ENCODE measurements at places on chromosomes 3 and 15.
A peak's percentile ranks its signal among the peaks of the same experiment; 100 is the strongest.

- no peak for DNase-seq
Observed at GRCh38 chr3:12771236-12771635, 12.2 kb upstream of the TMEM40 start.

DNA sequence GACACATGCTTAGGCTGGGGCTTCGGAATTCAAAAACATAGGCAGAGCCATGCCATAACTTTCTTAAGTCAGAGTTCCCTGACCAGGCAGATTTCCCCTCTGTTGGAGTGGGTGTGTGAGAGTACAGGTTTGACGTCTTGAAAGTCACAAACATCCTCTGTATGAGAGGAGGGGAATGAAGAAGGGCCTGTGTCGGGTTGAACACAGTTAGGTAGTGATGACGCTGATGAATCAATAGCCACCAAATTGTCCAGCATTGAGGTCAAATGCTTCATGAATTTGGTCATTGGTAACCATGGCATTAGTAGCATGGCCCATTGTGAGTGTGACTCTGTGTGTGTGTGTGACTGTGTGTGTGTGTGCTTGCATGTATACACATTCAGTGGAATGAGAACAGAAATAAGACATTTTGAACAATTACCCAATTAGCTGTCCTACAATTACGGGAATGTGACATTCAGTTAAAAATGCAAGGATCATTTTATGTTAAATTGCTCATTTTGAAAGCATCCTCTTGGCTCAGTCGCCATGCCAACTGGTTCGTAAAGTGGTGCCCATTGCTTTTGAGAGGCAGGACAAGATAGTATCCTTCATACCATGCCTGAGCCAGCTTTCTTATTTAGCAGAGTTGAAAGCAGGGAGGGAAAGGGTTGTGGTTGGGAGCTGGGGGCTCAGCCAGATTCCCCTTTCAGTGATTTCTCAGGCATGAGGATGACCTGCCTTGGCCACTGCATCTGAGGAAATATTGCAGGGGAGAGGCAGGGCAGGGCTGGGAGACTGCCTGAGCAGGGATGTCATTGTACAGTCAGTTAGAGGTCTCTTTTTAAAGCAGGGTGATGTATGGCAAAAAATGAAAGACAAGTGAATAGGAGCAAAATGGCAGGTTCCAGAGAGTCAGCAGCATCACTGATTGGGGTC lies 35.4 kb downstream of the RBP2 start:
- no peak for DNase-seq

- DNase-seq, result peak; percentile 33
Observed at GRCh38 chr3:126753191-126754160, 49.4 kb downstream of the CHCHD6 start.

- peak; percentile 46 for DNase-seq
Observed at GRCh38 chr3:55893045-55893664, 406.0 kb upstream of the WNT5A start.

DNA sequence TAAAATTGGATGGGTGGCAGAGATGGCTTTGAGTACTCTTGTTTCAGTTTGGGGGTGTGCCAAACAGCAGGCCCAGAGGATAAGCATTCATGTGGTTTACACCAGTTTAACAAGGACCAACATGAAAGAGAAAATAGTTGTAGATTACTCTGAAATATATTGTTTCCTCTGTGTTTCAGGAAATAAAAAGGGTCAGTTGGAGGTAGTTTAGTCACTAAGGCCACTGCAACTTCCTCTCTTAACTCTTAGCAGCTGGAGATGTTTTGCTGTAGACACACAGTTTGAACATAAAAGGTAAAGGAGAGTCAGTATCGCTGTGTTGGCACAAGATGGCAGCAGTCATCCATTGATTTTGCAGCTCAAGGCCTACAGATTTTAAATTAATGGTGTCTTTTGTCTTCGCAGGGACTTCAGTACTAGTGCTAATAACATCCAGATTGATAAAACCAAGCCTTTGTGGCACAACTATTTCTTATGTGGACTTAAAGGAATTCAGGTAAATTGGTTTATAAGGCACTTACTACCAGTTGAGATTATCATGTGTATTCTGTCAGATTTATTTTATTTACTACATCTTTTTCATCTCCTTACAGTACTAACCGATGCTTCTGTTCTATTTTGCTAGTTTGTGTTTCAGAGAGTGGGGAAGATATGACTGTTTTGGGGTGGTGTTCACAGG lies 65.5 kb downstream of the GALK2 start:
- DNase-seq, result peak; percentile 91

- DNase-seq, result no peak
Observed at GRCh38 chr3:115380883-115381572, 233.9 kb upstream of the ZBTB20 start.

- DNase-seq, result peak; percentile 58
Observed at GRCh38 chr15:89647191-89647851, 7.9 kb downstream of the KIF7 start.

GRCh38 chr15:98040146-98040545 lies 79.6 kb downstream of the ARRDC4 start:
- DNase-seq, result no peak

GRCh38 chr3:192188218-192188835 lies 539.0 kb downstream of the FGF12 start:
- DNase-seq, result peak; percentile 57

DNA sequence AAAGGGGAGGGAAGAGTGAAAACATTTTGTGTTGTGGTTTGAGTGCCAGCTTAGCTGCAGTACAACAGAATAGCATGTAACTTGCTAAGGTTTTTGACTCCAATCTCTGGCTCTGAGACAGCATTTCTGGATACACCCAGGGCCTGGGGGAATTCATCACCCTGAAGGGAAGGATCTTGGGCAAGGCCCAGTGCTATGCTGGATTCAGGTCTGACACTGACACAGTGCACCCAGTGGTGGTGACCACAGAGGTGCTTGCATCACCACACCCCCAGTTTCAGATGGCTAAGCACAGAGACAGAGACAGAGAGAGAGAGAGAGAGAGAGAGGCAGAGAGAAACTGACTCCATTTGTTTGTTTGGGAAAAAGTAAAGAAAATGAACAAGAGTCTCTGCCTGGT lies 74.1 kb upstream of the KBTBD8 start:
- no peak for DNase-seq

GRCh38 chr3:34863485-34863884 lies 775.8 kb upstream of the ARPP21 start:
- no peak for DNase-seq

- DNase-seq, result no peak
Observed at GRCh38 chr15:68199340-68199739, 5.8 kb downstream of the CALML4 start.

DNA sequence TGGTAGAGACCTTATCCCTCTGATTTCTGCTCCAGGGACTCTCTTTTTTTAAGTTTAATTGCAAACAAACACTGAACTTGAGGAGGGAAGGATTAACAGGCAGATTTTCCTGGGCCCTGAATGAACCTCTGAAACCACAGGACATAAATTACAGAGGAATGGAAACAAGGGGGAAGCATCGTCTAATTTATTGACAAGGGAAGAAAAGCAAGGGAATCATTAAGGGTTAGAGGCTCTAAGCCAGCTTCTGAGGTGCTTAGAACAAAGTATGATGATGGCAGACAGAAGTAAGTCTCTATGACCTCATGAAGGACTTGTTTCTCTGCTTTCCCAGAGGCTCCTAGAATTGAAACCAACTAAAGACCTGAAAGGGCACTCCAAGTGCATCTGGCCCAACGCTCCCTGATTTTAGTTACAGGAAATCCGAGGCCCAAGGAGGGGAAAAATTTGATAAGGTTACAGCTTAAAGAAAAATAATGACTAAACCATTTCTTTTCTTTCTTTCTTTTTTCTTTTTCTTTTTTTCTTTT lies 244.7 kb upstream of the NR2E3 start:
- peak; percentile 30 for DNase-seq

- DNase-seq, result no peak
Observed at GRCh38 chr15:61908241-61908640, 152.0 kb downstream of the VPS13C start.

DNA sequence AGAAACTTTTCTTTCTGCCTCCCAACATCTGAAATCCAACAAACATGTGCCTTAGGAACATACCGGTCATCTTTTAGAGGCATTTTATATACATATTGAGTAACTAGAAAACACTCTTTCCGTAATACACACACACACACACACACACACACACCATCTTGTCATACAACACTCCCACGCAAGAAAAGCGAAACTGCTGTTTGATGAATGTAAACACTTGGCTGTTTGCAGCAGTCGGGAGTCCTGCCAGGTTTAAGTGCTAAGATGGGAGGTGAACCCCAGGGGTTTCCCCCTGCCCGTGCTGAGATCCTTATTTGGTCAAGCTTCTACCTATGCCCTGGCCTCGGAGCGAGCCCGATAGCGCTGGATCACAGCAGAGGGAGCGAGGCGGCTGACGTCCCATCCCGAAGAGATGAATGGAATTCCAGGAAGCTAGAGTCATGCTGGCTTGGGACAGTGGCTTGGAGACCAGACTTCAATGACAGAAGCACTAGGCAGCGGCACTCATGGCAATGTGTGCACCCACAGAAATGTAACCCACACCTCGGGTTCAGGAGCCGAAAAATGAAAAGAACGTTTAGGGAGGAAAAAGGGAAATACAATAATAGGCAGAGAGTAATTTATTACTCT lies 1.3 kb upstream of the THBS1 start:
- peak; percentile 96 for DNase-seq

- no peak for DNase-seq
Observed at GRCh38 chr3:38545983-38546382, 49.8 kb downstream of the EXOG start.

- DNase-seq, result peak; percentile 52
Observed at GRCh38 chr15:35713733-35714132, 167.8 kb upstream of the DPH6 start.

GRCh38 chr3:152718810-152719209 lies 116.1 kb upstream of the P2RY1 start:
- peak; percentile 54 for DNase-seq

DNA sequence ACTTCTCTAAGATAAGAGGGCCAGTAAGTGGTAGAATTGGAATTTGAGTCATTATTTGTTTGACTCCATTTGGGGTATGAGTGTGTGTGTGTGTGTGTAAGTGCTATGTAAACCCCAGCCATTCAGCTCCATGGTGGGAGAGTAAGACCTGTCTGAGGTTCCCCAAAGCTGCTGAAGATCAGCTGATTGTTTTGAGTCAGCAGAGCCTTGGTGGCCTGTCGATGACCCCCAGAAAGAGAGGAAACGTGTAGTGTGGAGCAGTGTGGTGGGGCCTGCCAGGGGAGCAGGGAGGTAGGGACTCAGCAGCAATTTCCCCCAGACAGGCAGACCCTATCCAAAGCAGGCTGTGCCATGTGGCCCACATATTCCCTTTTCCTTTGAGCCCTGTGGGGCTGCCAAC lies 5.3 kb downstream of the DVL3 start:
- DNase-seq, result no peak

GRCh38 chr3:87191175-87191574 lies 35.9 kb upstream of the CHMP2B start:
- no peak for DNase-seq

DNA sequence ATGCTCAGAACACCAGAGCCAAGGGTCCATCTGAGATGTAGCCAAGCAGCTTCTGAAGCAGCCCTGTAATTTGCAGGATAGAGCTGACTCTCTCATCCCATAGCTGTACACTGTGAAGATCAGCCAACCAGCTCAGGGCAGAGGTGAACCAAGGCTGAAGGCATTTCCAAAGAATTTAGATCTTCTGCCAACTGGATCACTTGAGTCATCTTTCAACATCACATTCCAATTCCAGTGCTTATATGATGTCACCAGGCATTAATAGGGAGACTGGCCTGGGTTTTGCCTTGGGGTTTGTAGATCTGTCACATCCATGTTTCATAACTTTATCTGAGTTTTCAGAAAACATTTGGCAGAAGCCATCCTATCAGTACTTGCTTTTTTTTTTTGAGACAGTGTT lies 98.2 kb downstream of the NR2F2 start:
- DNase-seq, result peak; percentile 85

- no peak for DNase-seq
Observed at GRCh38 chr3:195395208-195395816, 47.5 kb downstream of the ACAP2 start.

DNA sequence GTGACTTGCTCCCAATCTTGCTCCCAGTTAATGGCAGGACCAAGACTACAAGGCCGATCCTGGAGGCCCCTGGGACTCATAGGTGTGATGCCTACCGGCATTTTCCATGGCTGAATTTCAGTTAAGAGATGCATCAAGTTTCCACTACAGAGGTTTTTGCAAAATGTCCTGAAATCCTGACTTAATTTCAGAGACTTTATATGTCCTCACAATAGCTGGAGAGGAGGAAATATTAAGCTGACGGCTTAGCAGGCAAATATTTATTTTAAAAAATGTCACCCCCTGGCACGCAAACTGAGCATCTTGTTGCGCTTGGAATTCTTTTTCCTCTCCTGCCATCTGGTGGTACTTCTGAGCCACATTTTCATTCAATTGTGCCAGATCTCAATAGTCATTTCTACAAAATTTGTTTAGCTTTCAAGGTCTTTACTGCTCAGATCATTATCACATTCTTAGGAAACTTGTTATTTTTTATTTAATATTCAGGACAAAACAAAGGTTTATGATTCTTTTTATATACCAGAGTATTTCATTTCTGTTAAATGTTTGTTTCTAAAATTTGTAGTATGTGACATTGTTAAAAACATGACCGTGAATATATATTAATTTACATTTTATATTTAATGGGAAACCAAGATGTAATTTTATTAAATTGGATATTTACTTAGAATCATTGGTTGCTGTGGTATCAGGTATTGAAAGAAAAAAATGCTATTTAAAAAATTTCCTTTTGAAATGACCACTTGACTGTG lies 189.2 kb upstream of the THRB start:
- DNase-seq, result peak; percentile 57

- no peak for DNase-seq
Observed at GRCh38 chr3:97106652-97106989, 292.2 kb downstream of the EPHA6 start.

DNA sequence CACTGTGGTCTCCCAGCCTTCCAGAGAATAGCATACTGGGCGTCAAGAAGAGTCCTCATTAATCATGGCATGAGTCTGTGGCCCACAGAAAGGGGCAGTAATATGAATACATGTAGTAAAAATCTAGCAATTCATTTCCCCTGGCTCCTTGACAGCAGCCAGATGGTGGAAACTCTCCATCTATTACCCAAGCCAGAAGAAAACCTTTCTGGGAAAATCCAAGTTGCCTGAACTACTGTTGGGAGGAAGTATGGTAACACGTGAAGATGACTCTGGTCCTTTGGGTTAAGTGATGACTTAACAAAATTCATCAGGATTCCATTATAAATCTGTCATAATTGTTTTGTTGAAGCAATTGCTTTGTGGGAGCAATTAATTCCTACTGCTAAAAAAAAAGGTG lies 530.5 kb downstream of the FHIT start:
- no peak for DNase-seq

DNA sequence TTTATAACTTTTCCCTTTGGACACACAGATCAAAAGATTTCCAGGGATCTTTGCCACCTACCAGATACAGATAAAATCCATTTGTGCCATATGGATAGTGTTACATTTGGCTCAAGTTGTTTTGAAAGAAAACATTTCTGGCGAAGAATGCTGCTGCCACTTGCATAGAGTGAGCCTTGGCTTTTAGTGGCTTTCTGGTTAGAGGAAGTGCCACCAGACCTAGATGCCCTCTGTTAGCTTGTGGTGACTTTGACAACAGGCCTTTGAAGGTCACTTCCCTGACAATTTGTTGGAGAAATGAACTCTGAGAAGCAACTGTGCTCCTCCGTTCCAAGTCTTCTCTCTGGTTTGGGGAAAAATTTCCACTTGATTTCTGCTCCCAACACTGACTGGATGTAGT lies 158.0 kb downstream of the CHST2 start:
- DNase-seq, result no peak

Data from RPMI7951 (cell line).